ENCODE measurements at places on chromosomes 12 and 14.

- DNase-seq = no peak
Measured at GRCh38 chr12:6952121-6952862, 1.1 kb downstream of the PTPN6 start.

DNA sequence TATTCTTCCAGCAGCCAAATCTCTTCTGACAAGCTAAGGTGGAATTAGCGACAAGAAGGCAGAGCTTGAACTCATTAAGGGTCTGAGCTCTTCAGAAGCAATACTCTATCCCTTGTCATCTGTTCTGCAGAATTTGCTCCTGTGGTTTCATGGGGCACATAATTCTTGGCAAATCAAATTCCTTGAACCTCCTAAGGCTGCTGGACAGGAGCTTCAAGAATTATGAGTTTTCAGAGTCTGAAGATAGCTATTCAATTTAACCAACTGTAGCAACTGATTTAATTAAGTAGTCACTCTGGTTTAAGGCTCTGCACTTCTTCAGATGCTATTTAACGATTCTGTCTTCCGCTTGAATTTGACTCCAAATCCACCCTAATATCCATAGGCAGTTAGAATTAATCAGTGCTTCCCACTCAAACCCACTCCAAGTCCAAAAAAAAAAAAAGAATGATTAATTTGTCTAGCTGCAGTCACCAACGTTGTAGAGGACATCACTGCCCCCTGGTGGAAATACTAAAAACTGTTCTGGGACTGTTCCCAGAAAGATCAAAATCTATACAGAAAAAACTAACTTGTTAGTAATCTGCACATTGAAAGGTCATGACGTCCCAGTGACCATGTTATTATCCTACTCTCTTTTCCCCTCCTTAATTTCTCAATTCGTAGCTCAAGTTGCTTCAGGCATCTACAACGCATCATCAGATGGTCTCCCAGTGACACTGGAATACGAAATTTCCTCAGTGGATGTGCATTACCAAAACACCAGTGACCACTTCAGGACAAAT, 169.9 kb downstream of the KIF21A start:
- DNase-seq = peak; percentile 42

DNA sequence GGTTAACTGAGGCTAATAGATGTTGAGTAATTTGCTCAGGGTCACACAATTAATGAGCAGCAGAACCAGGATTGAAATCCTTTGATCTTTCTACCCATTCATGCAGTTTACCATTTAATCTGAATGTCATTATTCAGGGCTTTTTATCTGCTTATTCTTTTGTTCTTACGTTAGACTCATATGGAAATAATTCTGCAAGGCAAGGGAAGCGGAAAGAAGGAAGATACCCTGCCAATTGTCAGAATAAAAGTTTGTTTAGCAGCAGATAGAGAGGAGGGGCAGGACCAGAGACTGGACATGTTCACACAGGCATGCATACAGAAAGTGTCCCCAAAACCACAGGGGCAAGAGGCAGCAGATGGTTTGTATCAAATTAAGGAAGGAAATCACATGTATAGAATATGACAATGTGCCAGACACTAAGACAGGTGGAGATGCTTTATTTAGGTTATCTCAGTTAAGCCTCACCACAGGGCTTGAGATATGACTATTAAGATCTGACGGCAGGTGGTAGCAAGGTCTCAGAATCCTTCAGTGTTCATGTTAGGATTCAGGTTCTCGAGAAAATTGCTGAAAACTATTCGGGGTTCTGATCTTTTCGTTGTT, 29.8 kb downstream of the BRMS1L start:
- DNase-seq = no peak

- DNase-seq = peak; percentile 96
Measured at GRCh38 chr12:121786440-121786825, 7.1 kb downstream of the RHOF start.

GRCh38 chr14:79602045-79602444, 609.3 kb downstream of the DIO2 start:
- DNase-seq = peak; percentile 11

GRCh38 chr14:99721792-99722516, 37.9 kb downstream of the CYP46A1 start:
- no peak for DNase-seq

DNA sequence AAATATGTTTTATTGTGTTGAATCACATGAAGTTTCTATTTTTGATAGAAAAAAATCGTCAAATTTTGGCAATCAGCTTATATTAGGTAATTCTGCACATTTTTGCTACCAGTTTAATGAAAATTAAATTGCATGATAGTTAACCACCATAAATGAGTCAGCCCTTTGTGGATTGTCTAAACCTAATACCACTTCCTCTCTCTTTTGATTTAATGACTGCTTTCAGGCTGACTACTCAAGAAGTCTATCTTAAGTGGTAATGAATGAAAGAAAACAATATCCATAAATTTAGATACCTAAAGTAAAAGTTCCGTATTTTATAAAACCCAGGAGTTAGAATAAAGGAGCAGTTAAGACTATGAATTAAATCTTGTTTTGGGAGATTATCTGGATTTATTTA, 450.5 kb downstream of the TMEM117 start:
- DNase-seq = no peak

Measured in small intestine (tissue), 16 donors.